ENCODE measurements at places on chromosomes 4 and X. TPM values are rescaled to one million over a fixed set of nuclear protein-coding genes. Genes with fewer than 3 reads are reported as not detected.

The CCDC120 gene
- 0.52 TPM for total RNA-seq

The TSPYL2 gene
- total RNA-seq: 7.3 TPM

The RAB40A gene
- 0.52 TPM for total RNA-seq

The TRIM2 gene
- 21.4 TPM for total RNA-seq

The BRS3 gene
- total RNA-seq: not detected

The CLOCK gene
- 13.6 TPM for total RNA-seq

The CT45A3 gene
- total RNA-seq: not detected

The MCF2 gene
- total RNA-seq: 0.52 TPM

The WDR45 gene
- total RNA-seq: 26.6 TPM

The BGN gene
- total RNA-seq: 24.5 TPM

The APLN gene
- total RNA-seq: 4.2 TPM

The TFE3 gene
- total RNA-seq: 8.4 TPM

The GRIA3 gene
- total RNA-seq: 5.2 TPM

The RHOH gene
- 1.0 TPM for total RNA-seq

The UBA6 gene
- 36.0 TPM for total RNA-seq

The BANK1 gene
- total RNA-seq: 0.52 TPM

The FOXR2 gene
- not detected for total RNA-seq

The FAM114A1 gene
- 57.4 TPM for total RNA-seq

The TMEM156 gene
- under 0.01 TPM for total RNA-seq

The ENPEP gene
- 9.9 TPM for total RNA-seq

The MND1 gene
- 6.8 TPM for total RNA-seq

The CT45A10 gene
- not detected for total RNA-seq

The KLHL13 gene
- total RNA-seq: 80.9 TPM

The SMIM31 gene
- total RNA-seq: not detected

The ODAPH gene
- not detected for total RNA-seq

The SATL1 gene
- total RNA-seq: under 0.01 TPM

The JCHAIN gene
- 2.1 TPM for total RNA-seq

The LONRF3 gene
- 3.7 TPM for total RNA-seq

The UCP1 gene
- total RNA-seq: 1.0 TPM

The MAGED4B gene
- total RNA-seq: 27.7 TPM

Measured in skeletal muscle tissue (tissue), 5 donors.